ENCODE measurements at places on chromosomes 3 and 15.

GRCh38 chr3:140859592-140860336 is 81.9 kb upstream of the SLC25A36 start:
- DNase-seq, result no peak

GRCh38 chr3:23442598-23443383 is 239.7 kb downstream of the UBE2E2 start:
- DNase-seq, result no peak

GRCh38 chr3:45560281-45560971 is 34.1 kb upstream of the LIMD1 start:
- DNase-seq, result no peak

DNA sequence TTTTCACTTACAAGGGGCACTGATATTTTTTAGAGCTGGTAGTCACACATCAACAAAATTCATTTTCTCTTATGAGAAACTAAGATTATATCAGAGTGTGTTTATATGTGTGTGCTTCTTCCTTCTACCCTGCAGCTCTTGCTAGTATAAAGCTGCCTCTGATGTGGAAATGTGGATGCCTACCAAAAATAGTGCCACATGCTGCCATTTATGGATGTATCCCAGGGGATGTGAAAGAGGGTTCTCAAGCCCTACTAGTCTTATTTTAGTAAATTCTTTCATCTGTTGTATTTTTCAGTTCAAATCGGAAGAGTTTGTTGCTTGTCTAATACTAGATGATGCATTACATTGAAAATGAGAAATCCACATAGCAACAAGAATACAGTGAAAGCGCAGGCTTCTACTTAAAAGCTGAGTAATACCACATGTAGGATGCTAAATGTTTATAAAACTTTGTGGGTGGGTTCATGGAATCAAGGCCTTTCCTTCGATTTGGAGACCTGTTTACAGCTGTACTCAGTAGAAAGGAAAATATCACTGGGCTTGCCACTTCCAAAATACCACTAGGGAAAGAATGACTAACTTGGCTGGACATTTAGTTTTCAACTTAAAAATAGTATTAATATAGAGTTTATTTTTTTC is 399.2 kb downstream of the EPHA3 start:
- DNase-seq, result no peak

- DNase-seq, result no peak
Observed at GRCh38 chr3:132443421-132443820, 26.1 kb downstream of the DNAJC13 start.
